Sciatic nerve (tissue), 2 donors: ENCODE measurements at places on chromosomes 3 and 15.
A peak's percentile ranks its signal among the peaks of the same experiment; 100 is the strongest.

GRCh38 chr3:20569310-20569709 lies 383.3 kb upstream of the SGO1 start:
- no peak for DNase-seq

DNA sequence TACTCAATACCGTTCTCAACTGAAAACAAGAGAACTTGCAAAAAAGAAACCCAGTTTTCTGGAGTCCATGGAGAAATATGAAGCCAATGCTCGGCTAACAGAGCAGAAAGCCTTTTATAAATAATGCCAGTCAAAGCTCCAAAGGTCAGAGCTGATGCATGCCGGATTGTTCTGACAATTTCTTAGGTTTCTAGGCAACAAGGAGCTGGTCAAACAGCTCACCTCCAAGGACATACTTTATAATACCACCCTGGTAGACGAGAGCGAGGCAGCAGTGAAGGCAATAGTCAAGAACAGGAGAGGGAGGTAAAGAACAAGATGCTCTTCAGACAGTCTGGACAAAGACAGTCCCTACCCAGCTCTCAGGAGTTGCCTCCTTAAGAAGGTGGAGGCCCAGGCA lies 111.1 kb downstream of the UBE3A start:
- DNase-seq, result no peak

DNA sequence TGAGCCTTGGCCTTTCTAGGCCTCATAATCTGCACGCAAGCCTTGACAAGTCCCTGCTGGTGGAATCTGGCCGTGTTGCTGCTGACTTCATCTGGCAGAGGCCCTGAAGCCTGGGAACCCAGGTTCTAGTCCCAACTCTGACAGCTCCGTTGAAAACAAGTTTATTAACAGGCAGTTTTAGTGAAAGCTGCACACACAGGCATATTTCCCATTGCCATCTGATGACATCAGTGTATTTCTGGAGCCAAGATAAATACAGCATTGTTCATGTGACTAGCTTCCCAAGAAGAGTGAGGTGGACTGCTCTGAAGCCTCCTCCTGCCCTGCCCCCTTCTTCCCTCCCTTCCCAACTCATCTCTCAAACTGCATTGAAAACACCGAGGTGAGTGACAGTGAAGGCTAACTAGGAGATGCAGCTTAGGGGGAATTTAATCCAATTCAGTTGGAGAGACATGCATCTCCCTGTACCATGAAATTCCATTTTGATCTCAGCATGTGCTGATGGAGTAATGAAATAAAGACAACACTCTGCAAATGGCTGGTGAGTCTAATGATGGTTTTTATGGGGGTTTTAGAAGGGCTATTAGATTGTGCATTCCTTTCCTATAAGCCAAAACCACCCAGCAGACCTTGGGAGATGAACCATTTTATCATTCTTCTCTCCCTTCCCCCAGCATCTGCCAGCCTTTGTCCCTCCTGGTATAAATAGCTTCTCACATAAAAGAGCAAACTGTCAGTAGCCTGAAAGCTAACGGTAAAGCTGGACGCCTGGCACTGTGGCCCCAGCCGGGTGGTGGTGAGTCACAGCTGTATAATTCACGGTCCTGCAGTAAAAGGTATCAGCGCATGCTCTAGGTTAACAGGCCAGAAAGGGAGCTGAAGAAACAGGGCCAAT lies 38.0 kb downstream of the PRICKLE2 start:
- peak; percentile 68 for DNase-seq

DNA sequence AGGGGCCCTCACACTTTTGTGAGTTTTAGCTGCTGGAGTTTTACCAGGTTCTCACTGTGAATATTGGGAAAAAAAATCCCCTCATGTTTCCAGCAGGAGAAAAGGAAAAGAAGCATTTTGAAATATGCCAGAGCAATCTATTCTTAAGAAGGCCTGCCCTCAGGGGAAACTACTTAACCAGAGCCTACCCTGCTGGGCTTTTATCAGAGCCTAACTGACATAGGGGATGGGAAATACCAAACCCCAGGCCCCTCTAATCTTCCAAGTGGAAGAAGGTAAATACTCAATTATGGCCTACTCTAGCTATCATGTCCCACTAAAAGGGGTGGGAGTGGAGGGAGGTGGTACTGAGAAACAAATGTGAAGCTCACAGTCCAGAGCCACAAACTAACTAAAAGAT lies 68.7 kb upstream of the NMNAT3 start:
- DNase-seq, result no peak

- DNase-seq, result peak; percentile 89
Observed at GRCh38 chr3:138068579-138069174, 46.7 kb downstream of the DZIP1L start.

GRCh38 chr3:30832961-30833575 lies 61.4 kb downstream of the GADL1 start:
- DNase-seq, result no peak

DNA sequence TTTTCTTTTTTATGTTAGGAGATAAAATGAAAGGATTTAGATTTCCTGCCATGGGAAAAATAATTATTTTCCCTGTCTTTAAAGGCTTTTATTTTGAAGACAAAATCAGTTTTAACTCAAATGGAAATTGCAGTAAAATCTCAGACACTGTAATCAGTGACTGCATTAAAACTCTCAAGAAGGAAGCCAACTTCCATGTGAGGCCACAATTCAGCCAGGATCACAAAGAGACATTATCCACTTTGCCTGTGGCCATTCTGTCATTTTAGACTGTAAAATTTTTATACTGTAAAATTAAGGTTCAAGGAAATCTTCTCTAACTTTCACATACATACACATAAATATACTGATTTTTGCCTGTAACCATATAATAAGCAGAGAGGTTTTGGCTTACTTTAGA lies 304.0 kb downstream of the TIGIT start:
- DNase-seq, result no peak

DNA sequence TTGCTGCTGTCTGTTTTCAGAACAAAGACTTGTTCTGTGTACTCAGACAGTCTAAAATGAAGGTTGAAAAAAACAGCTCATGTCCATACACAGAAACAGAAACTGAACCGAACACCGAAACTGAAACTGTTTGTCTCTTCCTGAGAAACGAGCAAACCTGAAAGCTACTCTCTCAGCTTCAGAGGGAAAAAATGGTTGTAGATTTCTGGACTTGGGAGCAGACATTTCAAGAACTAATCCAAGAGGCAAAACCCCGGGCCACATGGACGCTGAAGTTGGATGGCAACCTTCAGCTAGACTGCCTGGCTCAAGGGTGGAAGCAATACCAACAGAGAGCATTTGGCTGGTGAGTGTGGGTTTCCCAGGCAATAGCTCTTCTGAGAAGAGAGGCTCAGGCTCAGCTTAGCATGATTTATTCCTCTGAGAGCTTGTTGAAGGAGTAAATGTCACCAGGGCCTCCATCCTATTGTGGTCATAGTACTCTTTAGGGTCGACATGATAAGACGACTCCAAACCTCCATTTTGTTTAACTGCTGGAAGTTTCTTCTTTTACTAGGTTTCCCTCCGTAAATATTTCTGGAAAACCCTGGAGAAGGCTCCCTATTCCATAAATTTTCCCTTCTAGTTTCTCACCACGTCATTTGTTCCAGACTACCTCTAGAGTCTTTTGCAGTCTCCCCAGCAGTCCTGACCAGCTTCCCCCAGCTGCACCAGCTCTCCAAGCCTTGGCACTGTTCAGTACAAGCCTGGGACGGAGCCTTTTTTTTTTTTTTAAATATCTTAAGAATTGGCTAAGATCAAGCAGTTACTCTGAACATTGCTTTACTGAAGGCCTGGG lies at the start of gene RTP4:
Gene RTP4, plus strand, starts transcription at position 135 of the 838 bp plus-strand sequence. Its CDS starts 57 bp downstream, at position 192.
- DNase-seq, result no peak

GRCh38 chr3:105166893-105167292 lies 199.8 kb upstream of the ALCAM start:
- DNase-seq, result no peak

DNA sequence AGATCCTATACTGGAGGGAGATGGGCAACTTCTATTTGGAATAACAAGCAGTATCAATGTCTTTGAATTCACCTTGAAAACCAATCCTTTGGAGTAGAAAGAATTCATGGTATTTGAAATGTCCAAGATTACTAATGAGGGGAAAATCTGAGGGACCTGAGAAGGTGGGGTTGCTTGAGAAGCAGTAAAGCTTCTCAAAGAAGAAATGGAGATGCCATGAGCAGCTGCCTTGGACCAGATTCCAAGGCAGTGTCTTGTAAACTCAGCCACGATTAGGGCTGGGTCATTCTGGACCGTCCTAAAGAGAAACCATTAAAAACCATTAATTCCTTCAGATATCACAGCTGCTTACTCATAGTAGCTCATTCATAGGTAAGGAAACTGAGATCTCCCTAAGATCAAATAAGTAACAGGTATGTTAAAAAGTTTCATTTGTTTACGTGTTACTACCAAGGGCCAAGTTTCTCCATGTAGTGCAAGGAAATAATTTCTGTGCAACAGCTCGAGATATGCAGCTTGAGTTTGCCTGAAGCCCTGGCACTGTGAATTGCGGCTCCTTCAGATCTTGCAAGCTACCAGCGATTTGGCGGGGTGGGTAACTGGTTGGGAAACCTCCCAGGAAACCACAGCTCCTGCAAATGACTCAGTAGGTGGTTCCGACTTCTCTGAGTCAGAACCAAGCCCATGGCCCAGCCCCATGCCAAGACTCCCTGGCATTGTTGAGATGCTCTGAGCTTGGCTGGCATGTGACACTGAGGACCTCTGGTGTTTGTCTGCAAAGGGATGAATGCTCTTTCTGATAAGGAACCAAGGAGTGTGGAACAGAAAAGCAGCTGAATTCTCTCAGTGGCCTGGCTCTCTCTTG lies 296.8 kb downstream of the RORA start:
- DNase-seq, result no peak

- peak; percentile 4 for DNase-seq
Observed at GRCh38 chr15:63369781-63370180, 11.9 kb downstream of the CA12 start.

- DNase-seq, result no peak
Observed at GRCh38 chr3:42183991-42184632, 81.9 kb downstream of the CCK start.

GRCh38 chr3:50557106-50557505 lies 10.4 kb downstream of the C3orf18 start:
- DNase-seq, result no peak

- no peak for DNase-seq
Observed at GRCh38 chr3:107268469-107268868, 108.8 kb upstream of the CCDC54 start.

DNA sequence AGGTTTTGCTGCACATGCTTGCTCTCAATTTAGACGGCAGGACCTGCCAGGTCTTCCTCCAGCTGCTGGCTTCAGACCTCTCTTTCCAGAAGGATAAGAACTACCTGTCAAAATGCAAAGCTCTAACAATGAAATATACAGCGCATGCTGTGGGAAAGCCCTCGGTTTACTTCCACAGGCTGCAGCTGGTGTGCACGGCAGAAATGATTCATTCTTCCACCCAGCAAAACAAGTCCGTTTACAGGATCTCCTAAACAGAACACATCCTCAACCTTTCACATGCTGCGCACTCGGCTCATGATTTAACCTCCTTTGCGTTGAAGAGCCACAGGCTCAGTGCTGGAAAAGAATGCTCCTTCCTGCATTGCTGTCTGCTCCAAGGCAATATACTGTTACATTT lies 92.4 kb upstream of the WNT5A start:
- DNase-seq, result no peak
